ENCODE measurements at places on chromosomes 4 and X.

- DNase-seq, result no peak
These were observed 45.4 kb downstream of the SCD5 start for GRCh38 chr4:82753238-82753637.

- DNase-seq, result no peak
These were observed 991.6 kb downstream of the FAT4 start for GRCh38 chr4:126306152-126306869.

DNA sequence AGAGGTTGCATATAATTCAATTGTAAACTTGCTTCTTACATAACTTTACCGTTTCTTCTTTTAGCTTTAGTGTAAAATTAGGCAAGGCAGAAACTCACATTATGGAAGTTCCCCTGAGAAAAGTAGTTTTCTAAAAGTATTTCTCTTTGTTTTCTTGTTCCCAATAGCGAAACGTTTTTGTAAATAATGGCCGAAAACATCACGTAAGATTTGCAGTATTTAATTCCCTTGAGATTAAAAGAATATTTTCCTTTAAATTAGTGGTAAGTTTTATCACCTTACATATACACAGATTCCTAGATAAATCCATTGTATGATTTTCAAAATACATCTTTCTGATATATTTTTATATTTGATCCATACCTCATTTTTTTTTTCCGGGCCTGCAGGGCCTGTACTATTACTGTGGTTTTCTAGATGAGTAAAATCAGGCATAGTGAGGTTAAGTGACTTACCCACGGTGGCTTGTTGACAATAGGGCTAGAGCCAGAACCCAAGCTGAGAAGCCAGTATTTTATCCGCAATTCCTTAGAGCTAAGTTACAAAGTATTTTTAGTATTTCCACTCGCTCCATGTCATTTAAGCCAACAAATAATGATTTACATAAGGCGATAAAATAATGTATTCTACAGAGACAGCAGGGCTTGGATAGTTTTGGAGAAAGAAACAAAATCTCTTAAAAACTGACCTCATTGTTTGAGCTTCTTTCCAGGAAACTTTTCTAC is 82.2 kb upstream of the VEGFC start:
- no peak for DNase-seq

DNA sequence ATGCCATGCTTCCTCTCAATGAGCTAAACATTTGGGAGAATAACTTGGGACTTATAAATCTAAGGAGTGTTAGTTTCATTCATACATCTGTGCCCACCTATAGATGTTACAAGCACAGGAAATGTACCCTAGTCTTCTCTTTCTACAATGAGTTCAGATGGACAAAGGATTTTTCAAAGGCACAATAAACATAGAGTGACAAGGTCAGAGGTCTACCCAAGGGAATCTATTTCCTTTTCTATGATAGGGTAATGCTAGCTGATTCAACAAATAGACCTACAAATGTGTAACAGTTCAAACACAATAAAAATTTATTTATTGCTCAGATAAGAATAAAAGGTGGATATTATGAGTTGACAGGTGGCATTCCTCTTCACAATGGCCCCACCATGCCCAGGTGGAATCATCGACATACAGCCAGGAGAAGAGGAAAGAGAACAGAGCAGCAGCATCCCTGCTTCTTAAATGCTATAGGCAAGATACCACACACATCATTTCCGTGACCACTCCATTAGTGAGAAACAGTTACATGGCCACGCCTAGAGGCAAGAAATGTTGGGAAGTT is 421.8 kb downstream of the HNRNPD start:
- DNase-seq, result no peak

DNA sequence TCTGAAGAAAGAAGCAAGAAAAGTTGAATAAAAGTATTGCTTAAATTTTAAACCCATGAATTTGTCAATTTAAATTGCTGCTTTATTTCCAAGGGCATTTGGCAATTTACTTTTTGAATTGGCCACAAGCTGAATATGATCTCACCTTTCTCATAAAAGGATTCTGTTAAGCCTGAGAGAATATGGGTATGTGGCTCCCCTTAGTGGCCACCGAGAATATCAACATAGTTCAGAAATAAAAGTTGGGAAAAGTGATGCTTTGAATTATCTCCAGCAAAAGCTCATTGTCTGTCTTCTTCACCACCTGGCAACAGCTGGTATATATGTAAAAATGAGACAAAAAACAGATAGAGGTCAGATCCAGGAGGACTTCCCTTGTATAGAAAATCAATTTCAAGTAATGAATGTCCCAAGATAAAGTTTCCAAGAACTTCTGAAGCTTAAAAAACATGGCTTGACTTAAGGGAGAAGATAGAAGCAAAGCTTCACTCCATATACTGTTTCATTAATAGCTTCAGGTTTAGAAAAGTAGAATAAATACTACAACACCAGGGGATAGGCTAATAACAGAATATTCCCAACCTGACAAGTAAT is 290.7 kb upstream of the FAM241A start:
- DNase-seq, result peak; percentile 10

DNA sequence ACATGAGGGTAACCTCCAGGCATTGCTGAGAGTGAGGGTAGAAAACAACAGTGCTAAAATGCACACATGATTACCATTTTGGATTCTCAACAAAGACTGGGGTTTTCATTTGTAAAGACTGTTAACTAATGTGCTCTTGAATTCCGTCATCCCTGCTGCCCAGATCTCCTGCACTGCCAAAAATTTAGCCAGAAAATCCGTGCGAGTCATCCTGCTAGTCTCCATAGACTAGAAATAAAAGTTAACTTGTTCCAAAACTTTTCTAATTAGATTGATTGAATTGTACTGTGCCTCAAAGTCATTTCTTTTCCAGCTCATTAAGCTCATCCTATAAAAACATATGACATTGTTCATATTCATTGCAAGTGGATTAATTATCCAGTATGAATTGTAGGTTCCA is 99.8 kb downstream of the ARSF start:
- DNase-seq, result no peak

- DNase-seq, result no peak
These were observed 1268.6 kb downstream of the RAPGEF2 start for GRCh38 chr4:160371446-160371845.

DNA sequence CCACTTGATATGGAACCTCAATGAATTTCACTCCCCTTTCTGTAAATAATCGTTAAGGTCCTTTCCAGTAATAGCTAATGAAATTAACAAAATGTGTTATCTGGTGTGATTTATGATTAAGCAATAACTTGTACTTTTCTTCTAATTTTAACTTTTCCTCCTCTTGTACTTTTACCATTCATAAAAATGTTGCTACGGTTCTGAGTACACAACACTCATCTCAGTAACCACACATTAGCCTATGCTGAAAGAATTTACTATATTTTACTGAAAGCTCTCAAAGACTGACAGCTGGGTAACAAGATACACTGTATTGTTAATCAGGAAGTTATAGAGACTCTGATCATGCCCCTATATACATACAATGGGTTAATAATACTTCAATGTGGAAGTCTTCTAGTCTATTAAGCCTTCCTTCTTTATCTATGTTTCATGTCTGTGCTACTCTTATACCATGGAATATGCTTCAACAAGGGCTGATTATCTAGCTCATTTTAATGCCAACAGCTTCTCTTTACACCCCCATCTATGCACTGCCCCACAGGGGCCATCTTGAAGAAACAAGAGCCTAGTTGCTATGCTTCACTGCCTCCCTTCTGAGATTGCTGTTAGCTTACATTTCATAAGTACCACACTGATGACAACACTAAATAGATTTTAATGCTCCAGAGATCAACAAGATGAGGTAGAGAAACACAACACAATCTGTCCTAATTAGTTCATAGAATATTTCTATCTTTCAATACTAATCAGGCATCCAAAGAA is 39.1 kb downstream of the LAMP2 start:
- no peak for DNase-seq

DNA sequence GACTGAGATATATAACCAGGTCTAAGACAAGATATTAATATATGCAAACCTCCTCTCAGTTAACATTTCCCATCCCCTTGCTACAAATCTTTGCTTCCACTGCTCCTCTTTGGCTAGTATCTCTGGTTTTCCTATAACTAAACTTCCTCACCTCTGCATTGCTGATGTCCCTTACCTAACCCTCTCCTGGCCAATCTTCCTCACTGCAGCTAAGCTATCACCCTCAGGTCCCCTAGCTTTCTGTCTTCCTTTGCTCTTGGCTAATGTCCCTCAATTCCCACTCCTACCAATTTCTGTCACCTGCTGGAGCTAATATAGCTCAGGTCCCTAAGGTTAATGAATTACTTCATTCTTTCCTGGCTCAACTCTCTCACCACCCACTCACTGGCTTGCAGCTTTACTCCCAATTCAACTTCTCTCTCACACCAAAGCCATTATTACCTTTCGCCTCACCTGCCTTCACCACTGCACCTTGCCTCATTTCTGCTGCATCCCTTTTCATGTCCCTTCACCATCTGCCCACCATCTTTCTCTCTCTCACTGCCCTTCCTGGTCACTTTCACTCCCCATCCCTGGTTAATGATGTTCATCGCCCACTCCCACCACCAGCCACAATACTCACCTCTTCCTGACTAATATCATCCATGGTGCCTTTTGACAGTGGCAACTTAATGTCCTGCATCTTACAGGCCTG is 26.7 kb downstream of the SMC1A start:
- no peak for DNase-seq

GRCh38 chrX:148500423-148501385 is at the start of gene AFF2:
TSS of gene AFF2 (plus strand) at chrX:148500617. CDS start at chrX:148501098, 481 bp downstream.
- no peak for DNase-seq

GRCh38 chr4:33226133-33226532 is 2506.0 kb downstream of the PCDH7 start:
- DNase-seq, result no peak

- DNase-seq, result no peak
These were observed 4.3 kb downstream of the FHDC1 start for GRCh38 chr4:152940461-152940860.

DNA sequence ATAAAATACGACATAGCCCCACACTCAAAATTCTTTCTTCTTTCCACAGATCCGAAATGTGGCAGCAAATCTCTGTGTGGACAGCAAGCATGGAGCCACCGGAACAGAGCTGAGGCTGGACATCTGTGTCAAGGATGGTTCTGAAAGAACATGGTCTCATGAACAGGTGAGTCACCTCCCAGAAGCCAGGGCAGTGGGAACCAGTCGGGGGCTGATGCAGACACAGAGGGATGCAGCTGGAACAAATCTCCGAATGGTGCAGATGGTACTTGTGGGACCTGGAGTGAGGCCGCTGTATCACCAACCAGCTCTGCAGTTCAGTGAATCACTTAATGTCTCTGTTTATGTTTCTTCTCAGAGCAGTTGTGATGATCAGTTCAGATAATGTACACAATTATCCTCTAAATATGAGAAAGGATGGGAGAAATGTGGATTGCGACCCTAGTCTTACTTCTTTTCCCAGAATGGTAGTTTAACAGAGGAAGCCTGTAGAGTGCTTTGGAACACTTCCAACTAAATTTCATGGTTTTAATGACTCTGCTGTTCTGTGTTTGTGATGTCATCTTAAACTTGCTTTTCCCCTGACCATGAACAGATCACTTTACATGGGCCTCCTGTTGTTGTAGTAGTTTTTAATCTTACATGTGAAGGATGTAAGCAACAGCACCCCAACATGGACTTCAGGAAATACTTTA is 159.3 kb upstream of the GALNT7 start:
- no peak for DNase-seq

DNA sequence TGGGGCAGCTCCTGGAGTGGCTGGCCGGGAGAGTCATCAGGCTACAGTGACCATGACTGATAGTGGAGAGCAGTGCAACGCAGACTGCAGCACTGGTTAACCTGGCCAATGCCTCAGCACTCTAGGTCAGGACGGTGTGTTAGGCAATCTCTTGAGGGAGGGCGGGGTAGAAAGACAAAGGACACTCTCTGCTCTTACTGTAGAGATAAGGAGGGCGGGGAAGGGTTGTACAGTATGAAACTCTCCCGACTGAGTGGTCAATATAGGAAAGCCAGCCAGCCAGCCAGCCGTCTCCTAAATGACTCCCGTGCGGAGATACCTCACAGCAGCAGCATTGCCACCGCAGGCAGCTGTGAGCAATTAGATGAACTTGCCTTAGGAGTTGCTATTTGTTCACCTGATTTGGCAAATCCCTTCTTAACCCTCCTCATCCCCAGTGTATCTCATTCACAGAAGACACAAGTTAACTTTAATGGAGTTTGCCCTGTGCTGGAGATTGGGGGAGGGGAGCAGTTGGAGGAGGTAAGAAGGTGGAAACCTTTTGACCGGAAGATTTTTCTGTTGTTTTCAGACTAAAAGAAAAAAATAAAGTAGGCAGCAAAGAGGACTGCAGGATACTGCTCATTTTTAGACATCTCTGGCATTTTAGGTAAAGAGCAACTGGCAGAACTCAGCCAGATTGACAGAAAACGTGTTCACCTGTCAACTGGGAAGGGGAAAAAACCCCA is 330.5 kb downstream of the HNRNPD start:
- DNase-seq, result peak; percentile 81

GRCh38 chr4:39357002-39357401 is 9.2 kb downstream of the RFC1 start:
- no peak for DNase-seq

DNA sequence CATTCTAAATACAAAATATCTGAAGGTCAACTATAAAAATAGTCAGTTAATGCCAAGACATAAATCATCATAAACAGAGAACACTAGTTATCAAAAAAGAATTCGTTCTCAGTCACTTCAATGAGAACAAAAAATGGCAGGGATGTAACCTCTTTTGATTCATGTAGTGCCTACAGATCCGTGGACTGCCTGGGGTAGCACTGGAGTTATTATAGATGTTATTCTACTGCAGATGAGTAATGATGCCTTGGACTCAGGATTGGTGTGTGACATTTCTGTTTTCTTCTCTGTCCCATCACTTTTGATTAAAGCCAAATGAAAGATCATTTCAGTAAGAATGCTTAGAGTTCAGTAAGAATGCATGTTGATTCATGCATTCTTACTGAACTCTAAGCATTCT is 440.4 kb downstream of the FAM133A start:
- no peak for DNase-seq

DNA sequence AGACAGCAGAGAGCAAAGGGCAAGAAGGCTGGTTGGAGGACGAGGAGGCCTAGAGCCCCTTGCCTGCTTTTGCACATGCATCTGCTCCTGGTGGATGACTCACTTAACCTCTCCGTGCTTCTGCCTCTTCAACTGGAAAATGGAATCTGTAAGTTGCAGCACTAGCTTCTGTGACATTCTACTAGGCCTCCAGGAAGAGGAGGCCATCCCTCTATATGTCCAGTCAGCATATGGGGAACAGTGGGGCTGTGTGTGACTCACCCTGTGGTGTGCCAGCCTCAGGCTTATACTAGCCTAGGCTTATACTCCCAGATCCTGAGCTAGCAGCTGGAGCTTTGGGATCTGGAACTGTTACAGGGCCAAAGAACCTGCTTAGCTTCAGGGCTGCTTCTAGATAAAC is 36.0 kb downstream of the RTL9 start:
- no peak for DNase-seq

- DNase-seq, result peak; percentile 11
These were observed 48.6 kb upstream of the PARM1 start for GRCh38 chr4:74884266-74884665.

Measured in HepG2 (cell line).